Ovary (tissue), 10 donors: ENCODE measurements at places on chromosomes 2 and 18. TPM values are rescaled to one million over a fixed set of nuclear protein-coding genes. Genes with fewer than 3 reads are reported as not detected.

FSHR gene
- 3.1 TPM for total RNA-seq

ANKRD23 gene
- 5.3 TPM for total RNA-seq

ANO7 gene
- total RNA-seq: 6.5 TPM

MYL12A gene
- 248 TPM for total RNA-seq

PRPF40A gene
- 61.9 TPM for total RNA-seq

CDK15 gene
- 7.9 TPM for total RNA-seq

ATIC gene
- total RNA-seq: 70.5 TPM

AQP12B gene
- not detected for total RNA-seq

GPAT2 gene
- 8.0 TPM for total RNA-seq

DNA sequence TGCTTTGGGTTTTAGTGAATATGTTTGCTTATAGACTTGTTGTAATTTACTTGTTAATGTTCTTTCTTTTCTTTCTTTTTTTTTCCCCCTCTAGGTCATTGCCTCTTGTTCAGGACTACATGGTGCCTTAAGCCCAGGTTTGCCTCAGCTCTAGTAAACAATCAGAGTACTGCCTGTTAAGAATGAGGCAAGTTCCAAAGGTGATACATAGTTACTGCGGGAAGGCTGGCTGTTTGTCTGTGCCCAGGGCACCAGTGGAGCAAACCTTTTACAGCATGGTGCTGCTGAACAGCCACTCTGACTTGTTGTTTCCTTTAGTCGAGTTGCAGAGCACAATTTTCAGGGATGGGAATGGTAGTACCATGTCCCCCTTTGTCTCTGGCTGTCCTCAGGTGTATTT lies 517.2 kb downstream of the NYAP2 start:
- DNase-seq: no peak

- DNase-seq: no peak
Measured at GRCh38 chr2:60294901-60295635, 258.4 kb downstream of the BCL11A start.

DNA sequence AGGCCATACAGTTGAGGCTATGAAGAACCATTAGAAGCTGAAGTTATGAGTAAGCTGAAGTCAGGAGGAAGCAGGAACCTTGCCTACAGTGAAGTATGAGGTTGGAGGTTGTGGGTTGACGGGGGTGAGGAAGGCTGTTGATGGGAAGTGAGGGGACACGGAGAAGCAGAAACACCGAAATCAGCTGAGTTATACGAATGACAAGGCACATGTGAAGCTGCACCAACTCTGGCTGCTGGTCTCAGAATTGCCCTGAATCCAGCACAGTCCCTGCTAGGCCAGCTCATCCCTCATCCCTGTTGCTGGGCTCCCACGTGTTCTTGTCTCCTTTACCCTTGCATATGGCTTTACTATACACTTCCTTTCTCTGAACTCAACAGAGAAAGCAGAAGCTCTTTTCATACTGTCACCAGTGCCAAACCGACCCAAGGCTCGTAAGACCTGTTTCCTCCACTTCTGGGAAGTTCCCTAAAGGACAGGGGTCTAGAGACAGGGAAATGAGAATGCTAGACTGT lies 9.2 kb upstream of the TMEM247 start:
- DNase-seq: no peak

- no peak for DNase-seq
Measured at GRCh38 chr2:66536997-66537396, 102.1 kb downstream of the MEIS1 start.

GRCh38 chr18:54069729-54070128 lies 154.7 kb downstream of the MBD2 start:
- no peak for DNase-seq

GRCh38 chr2:224221455-224221913 lies 180.4 kb downstream of the FAM124B start:
- no peak for DNase-seq

DNA sequence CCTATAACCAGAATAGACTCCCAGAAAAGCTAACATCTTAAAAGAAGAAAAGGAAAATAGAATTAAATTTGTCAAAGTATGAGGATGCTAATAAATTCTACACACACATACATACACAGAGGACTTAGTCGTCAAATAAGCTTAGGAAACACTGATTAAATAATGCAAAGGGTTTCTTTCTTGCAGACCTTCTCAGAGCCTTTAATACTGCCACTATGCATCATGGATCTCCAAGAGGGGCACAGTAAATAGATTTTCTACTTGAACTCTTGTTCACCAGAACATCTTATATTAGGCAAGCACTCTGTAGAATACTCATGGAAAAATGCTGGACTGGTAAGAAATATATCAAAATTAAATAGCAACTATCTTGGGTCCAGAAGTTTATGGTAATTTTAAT lies 69.4 kb downstream of the ANKRD44 start:
- DNase-seq: no peak

- DNase-seq: no peak
Measured at GRCh38 chr2:9772999-9773902, 70.0 kb upstream of the TAF1B start.

DNA sequence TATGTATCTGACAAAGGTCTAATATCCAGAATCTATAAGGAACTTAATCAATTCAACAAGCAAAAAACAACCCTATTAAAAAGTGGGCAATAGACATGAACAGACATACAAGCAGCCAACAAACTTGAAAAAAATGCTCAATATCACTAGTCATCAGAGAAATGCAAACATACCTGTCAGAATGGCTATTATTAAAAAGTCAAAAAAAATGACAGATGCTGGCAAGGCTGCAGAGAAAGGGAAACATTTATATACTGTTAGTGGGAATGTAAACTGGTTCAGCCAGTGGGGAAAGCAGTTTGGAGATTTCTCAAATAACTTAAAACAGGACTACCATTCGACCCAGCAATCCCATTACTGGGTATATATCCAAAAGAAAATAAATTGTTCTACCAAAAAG lies 21.6 kb downstream of the SESTD1 start:
- no peak for DNase-seq

- no peak for DNase-seq
Measured at GRCh38 chr2:149075853-149076252, 37.4 kb downstream of the LYPD6B start.

- DNase-seq: no peak
Measured at GRCh38 chr2:197081294-197081693, 154.8 kb upstream of the PGAP1 start.

GRCh38 chr18:36728345-36728744 lies 100.5 kb downstream of the TPGS2 start:
- DNase-seq: no peak

DNA sequence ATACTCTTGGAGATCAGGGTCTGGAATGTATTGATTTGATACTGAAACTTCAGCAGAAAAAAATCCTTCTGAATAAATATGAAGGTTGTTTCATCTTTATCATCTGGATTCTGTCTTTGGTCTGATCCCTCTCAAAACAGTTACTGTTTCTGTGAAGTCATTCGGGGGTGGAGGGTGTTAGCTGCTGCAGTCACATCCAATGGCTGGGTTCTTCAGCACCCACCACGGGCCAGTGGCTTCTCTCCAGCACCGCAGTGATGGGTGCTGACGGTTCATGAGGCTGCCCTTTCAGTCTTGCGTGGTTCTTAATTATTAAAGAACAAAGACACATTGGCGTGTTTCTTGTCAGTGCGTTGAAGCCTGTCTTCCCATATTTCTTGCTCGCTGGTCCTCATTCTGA lies 148.0 kb downstream of the LDLRAD4 start:
- no peak for DNase-seq

DNA sequence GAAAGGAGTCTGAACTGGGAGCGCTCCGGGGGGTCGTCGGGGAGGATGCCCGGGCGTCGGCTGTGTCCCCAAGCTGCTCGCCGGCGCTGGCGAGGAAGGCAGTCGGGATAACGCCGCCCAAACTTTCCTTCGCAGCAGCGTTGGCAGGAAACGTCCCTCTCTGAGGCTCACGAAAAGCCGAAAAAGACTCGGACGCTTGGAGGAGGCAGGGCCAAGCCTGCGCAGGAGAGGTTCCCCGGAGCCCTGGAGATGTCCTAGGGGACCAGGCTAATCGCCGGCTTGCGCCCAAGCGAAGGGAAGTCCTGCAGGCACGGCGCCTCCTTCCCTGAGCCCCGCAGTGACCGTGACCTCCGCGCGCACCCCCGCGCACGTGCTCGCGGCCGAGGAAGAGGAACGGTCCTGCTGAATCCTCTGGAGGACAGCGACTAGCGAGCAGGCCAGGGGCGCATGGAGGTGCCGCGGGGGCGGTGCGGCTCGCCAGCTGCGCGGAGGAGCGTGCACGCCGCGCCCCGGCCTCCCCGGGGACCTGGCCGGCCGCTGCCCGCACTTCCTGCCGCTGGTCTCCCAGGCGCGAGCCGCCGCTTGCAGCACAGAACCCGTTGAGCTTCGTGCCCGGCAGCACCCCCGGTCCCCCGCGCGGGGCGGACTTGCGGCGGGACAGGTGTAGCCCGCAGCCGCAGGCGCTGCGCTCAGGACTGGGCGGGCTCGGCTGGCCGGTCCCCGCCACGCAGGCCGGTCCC lies at the start of gene SH3RF3:
TSS of gene SH3RF3 (plus strand) at position 590 of the 740 bp plus-strand sequence.
- DNase-seq: peak; percentile 49

DNA sequence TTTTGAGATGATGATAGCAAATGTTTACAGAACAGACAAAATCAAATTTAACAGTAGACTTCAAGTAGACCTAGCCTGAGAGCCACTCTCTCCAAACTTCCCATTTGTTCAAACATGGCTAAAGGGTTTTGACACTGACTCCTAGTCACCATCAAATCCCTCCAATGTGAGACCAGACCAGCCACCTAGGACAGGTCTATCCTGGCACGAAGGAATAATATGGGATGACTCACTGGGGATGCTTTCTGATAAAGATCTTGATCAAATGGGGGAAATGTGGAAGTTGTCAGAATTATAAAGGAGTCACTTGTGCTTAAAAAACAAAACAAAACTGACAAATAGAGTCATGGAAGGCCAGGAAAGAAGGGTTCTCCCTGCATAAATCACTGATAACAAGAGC lies 95.7 kb downstream of the EDAR start:
- no peak for DNase-seq

- no peak for DNase-seq
Measured at GRCh38 chr2:181419129-181419855, 37.9 kb upstream of the ITGA4 start.

GRCh38 chr18:11902522-11903292 lies 5.4 kb downstream of the MPPE1 start:
- no peak for DNase-seq
